Sigmoid colon (tissue), 7 donors: ENCODE measurements at places on chromosomes 5 and 9.

DNA sequence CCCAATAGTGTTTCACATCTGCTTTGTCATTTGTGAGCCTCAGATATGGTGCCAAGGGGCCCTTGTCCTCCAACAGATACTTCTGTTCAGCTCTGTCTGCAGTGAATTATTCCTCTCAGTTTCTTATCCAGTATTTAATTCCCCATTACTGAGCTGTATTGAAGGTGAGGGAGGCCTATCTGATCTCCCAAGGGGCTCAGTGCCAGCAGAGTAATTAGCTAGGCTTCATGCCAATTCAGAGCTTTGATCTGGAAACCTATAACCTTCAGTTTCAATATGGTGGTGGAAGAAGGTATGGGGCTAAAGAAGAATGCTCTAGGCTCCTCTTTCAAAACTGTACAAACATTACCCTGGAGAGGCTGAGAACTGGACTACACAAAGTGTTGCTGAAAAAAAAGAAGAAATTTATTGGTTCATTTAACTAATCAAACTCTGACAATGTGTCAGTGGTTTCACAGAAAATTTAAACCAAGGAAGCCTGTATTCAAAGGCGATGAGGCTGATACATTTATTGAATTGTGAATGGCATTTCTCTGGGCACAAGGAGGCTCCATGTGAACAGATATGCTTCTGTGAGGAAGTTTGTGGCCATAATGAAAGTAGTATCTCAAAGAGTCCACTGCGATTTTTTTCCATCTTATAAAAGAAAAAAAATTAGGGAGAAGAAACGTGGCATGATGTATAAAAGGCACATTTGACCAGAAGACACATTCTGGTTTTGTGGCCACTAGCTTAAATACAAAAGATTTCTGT, 397.8 kb downstream of the TLE4 start:
- no peaks in the 10 kb centered on the region for H3K4me1 ChIP-seq
- H3K27me3 ChIP-seq, result no peaks in the 10 kb centered on the region
- H3K4me3 ChIP-seq, result no peak overlapping the region
- H3K36me3 ChIP-seq, result no peaks in the 10 kb centered on the region
- H3K27ac ChIP-seq, result no peak overlapping the region

DNA sequence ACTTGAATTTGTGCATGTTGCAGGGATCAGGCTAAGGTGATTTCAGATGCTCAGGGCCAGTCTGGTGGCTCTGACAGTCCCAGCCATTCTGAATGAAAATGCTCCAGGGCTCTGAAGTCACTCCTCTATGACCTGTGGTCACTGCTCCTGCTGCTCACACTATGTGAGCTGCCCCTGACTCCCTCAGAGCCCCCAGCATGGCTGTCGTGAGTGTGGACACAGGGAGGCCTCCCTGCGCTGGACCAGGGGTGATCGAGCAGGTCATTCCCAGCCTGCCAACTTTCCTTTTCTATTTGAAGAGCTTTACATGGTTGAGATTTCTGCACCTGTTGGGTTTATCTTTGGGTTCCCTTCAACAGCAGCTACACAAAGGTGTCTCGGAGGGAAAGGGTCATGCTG, 74.5 kb downstream of the WNK2 start:
- peak; percentile 30 for DNase-seq
- H3K27ac ChIP-seq, result no peak overlapping the region
- peaks cover 85% of the 10 kb centered on the region for H3K36me3 ChIP-seq
- no peaks in the 10 kb centered on the region for H3K4me1 ChIP-seq
- H3K27me3 ChIP-seq, result no peaks in the 10 kb centered on the region

GRCh38 chr9:96399325-96399633, 15.8 kb upstream of the SLC35D2 start:
- H3K36me3 ChIP-seq, result no peaks in the 10 kb centered on the region
- H3K27ac ChIP-seq, result no peak overlapping the region
- no peaks in the 10 kb centered on the region for H3K27me3 ChIP-seq
- H3K4me3 ChIP-seq, result no peak overlapping the region

DNA sequence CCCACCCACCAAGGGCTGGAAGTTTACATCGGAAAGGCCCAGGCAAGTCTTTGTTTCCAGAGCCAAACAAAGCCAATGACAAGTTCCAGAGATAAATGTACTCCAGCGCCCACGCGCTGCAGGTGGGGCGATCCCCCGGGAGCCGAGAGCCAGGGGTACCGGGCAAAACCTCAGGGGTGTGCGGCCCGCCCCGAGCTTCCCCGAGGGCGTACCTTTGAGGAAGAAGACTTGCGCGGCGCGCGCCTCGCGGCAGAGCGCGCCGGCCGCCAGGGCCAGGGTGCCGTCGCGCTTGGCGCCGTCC, 671 bp downstream of the DUSP1 start:
- H3K27me3 ChIP-seq, result no peaks in the 10 kb centered on the region
- H3K36me3 ChIP-seq, result peaks cover 22% of the 10 kb centered on the region
- H3K4me1 ChIP-seq, result no peaks in the 10 kb centered on the region
- peak overlapping the region; percentile 97 for H3K27ac ChIP-seq
- DNase-seq, result no peak
- H3K4me3 ChIP-seq, result peak overlapping the region; percentile 88

DNA sequence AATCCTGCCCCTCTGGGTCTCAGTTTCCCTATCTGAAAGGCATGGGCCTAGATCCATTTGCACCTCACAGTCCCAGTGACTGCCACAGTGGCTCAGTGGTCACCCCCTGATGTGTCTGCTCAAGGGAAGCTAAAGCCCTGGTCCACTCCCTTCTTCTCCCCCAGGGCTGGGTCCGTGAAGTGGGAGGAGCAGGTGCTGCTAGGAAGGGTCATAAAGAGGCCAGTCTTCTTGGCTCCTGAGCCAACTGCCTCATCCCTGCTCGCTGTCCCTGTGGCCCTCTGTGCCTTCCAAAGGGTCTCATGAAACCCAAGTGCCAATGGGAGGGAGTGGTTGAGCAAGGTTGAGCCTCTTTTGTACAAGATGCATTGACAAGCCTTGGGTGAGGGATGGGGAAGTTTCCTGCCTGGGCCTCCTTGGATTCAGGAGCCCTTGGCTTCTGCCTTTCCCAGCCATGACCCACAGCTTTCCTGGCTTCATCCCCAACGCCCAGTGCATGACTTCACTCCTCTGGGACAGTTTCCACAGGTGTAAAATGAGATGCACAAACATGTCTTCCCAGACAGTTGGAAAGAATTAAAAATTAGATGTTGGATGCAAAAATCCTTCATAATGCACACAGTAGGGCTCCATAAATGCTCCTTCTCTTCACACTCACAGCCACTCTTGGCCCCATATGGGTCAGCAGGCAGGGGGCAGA, 1.6 kb upstream of the SLC6A7 start:
- H3K27ac ChIP-seq, result no peak overlapping the region
- H3K27me3 ChIP-seq, result peaks cover 30% of the 10 kb centered on the region
- H3K4me3 ChIP-seq, result no peak overlapping the region

DNA sequence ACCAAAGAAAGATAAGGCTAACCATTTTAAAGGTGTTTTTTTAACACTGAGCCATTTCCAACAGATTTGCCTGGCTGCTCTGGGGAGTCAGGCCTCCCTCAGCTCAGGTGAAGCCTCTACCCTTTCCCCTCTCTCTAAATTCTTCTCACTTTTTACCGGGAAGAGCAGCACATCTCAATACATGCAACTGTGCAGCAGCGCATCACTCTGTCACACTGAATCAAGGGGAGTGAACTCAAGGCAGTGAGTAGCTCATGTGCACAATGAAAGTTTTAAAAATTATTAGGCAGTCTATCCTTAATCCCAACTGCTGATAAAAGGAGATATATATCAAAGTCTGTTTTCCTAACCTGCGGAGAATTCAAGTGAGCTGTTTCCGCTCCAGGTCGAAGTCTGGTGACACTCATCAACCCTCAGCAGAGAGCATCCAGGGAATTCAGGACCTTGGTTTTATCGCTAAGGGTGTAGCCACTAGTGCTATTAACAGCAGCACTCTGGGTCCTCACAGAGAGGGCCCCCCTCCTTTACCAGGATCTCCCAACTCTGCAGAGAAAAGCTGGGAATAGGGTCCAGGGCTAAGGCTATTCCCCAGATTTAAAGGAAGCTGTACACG, 1.0 kb downstream of the CEMIP2 start:
- no peaks in the 10 kb centered on the region for H3K27me3 ChIP-seq
- H3K4me1 ChIP-seq, result peaks cover 59% of the 10 kb centered on the region
- DNase-seq, result no peak
- no peaks in the 10 kb centered on the region for H3K36me3 ChIP-seq

- H3K36me3 ChIP-seq, result peaks cover 22% of the 10 kb centered on the region
- H3K4me1 ChIP-seq, result no peaks in the 10 kb centered on the region
- H3K27ac ChIP-seq, result no peak overlapping the region
- no peaks in the 10 kb centered on the region for H3K27me3 ChIP-seq
- H3K4me3 ChIP-seq, result no peak overlapping the region
Observed at GRCh38 chr9:129052592-129052991, 16.2 kb downstream of the MIGA2 start.

- H3K4me3 ChIP-seq, result no peak overlapping the region
- H3K27ac ChIP-seq, result no peak overlapping the region
- peaks cover 56% of the 10 kb centered on the region for H3K27me3 ChIP-seq
- H3K36me3 ChIP-seq, result no peaks in the 10 kb centered on the region
Observed at GRCh38 chr5:1672396-1672795, 127.2 kb downstream of the MRPL36 start.

GRCh38 chr9:121753802-121754654, 102.6 kb downstream of the DAB2IP start:
- H3K27ac ChIP-seq, result peak overlapping the region; percentile 90
- H3K27me3 ChIP-seq, result no peaks in the 10 kb centered on the region

DNA sequence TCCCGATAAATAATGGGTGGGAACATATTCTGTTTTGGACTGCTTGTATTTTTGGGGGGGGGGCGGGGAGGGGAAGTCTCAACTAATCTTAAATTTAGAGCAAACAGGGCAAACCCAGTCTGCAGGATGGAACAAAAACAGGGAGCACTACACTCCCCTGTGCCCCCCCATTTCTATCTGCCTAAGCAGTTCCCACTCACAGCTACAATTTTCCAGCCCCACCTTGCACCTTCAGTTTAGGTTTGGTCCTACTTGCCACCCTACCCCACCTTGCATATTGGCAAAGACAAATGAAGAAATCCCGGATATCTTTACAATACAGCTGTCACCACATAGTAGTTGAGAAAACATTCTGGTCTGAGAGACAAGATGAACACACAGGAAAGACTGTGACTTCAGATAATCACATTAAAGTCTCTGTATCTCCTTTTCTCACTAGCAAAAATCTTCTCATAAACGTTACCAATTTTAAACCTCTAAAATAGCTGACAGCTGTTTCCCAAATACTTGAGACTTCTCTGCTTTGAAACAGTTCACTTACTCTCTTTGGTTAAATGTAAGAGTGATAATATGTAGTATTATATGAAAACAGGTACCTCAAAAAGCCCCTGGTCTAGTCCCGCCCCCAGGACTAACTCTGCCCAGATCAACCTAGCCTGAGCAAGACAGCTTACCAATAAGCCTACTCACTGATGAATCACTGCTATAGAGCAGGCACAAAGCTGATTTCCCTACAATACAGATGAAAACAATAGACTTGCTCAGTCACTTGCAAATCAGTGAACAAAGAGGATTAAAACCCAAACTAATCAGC, 5.2 kb upstream of the RAPGEF6 start:
- peaks cover 7% of the 10 kb centered on the region for H3K4me1 ChIP-seq
- no peak overlapping the region for H3K27ac ChIP-seq
- H3K36me3 ChIP-seq, result peaks cover 24% of the 10 kb centered on the region

DNA sequence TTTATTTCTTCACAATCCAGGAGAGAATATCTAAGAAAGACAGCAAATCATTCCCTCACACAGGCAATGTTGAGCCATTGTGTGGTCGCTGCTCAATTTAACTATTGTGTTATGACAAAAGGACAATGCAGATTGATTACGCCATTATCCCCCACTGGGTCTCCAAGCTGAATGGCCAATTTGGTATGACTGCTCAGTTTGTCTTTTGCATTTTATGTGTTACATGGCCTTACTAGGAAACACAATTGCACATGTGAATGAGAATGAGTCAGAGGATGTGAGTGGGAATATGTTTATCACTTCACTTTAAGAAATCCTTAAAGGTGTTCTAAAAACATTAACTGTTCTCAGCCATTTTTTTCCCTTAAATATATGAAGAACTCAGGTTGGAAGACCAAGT, 108.3 kb downstream of the FAM174A start:
- no peak overlapping the region for H3K27ac ChIP-seq
- H3K4me1 ChIP-seq, result peaks cover 10% of the 10 kb centered on the region

DNA sequence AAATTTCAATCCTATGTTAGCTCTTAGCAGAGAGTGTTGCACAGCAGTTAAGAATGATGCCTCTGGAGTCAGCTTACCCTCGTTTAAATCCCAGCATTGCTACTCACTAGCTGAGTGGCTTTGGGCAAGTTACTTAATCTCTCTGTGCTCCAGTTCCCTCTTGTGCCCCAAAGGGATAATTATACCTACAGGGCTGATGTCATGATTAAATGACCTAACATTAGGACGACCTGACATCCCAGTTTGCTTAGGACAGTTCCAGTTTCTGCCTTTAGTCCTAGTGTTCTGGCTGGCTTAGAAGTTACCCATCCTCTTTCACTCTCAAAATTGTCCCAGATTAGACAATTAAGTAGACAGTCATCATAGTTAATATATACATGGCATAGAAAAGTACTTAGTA, 4.3 kb upstream of the RAI14 start:
- no peak overlapping the region for H3K27ac ChIP-seq
- H3K4me3 ChIP-seq, result no peak overlapping the region
- peaks cover 5% of the 10 kb centered on the region for H3K4me1 ChIP-seq
- H3K36me3 ChIP-seq, result no peaks in the 10 kb centered on the region
- no peak for DNase-seq
